ENCODE measurements at places on chromosomes 12 and 14.

- DNase-seq: no peak
Observed at GRCh38 chr14:52095336-52095735, 26.5 kb upstream of the NID2 start.

GRCh38 chr14:69129264-69129880, 23.5 kb downstream of the DCAF5 start:
- DNase-seq: peak; percentile 24

GRCh38 chr14:70830998-70831781, 21.9 kb upstream of the MAP3K9 start:
- DNase-seq: no peak

DNA sequence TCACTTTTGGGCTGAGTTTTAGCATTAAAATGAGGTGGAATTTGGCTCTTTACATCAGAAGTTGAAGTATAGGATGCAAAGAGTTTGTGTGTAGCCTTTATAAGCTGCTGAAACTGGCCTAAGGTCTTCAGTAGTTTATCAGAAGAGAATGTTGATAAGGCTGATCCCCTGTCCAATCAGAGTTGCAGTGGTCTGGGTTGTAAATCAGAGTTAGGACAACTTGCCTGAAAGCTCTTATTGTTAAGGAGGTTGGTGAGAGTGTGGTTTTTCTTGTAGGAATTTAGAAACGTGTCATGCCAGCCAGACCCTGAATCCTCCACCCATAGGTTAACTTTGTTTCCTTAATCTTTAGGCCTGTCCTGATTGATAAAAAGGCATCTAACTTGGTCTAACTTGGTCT, 143.5 kb downstream of the ST8SIA1 start:
- no peak for DNase-seq

DNA sequence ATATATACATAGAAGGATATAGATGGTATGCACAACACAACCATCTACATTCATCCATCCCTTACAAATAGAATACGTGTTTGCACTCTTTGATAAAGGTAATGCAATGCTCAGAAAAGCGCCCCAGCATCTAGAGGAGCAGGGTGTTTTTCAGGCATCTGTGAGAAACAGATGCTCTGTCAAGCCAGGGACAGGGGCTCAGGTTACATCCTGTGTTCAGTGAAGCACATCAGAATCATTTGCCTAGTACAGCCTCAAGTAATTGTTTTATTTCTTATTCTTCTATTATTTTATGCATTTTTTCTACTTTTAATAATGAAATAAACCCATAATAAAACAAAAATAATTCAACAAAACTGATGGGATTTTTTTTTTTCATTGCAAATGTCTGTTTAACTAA, 50.5 kb upstream of the HIF1A start:
- DNase-seq: no peak

DNA sequence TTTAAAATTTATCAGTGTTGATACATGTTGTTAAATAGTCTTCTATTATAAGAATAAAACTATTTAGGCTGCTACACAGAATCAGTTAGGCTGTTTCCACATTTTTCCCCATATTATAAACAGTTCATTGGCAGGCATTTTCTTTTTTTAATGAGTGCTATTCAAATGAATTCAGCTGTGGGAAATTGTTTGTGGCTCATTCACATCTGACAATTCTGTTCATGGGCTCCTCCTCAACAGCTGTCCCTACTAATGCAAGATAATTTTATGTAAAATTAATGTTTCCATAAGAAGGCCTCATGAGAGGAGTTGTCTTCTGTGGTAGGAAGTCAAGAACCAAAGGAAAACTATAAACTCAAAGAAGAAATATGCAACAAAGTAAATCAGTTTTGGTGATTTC, 218.0 kb downstream of the PPFIA2 start:
- no peak for DNase-seq

GRCh38 chr14:24673534-24674203, 39.7 kb upstream of the GZMB start:
- DNase-seq: no peak

DNA sequence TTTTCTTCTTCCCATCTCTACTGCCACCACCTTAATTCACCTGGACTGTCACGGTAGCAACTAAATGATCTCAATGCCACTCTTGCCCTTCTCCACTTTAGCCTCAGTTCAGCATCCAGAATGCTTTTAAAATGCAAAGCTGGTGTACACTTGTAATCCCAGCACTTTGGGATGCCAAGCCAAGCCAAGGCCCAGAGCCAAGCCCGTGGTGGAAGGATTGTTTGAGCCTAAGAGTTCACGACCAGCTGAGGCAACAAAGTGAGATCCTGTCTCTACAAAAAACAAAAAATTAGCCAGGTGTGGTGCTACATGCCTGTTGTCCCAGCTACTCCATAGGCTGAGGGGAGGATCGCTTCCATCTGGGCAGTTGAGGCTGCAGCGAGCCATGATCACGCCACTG, 5.9 kb downstream of the CIPC start:
- no peak for DNase-seq

DNA sequence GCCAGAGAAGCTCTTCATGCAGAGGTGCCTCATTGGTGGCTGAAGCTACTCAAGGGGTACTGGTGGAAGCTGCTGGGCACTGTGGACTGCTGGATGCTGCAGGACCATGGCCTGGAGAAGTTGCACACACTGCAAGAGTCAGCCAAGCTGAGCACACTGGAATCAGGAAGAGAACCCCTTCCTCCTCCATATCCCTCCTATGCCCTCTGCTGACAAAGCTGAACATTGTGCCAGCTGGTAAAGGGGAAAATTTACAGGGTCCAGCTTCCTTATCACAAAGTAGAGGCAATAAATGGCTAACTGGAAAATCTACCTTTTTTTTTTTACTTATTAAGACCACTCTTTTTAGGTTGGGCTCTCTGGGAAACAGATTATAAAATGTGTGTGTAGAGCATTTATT, 6.5 kb downstream of the CCDC175 start:
- DNase-seq: no peak

GRCh38 chr12:619346-619745, 43.9 kb downstream of the NINJ2 start:
- DNase-seq: no peak

DNA sequence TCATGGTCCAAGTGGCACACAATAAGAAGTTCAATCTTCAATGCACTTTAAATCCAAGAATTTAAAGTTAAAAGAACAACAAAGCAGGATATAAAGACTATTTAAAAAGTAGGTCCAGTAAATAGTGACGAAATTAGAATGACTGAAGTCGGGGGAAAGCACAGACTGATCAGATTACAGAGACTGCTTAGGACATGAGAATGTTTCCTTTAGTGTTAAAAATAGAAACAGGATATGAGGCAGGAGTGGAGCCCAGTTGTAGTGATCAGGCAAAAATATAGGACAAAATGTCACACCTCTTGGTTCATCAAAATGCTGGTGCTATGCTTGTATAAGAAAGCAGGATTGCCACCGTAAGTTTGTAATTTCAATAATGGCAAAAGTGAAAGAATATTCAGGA, 52.2 kb upstream of the CD163 start:
- no peak for DNase-seq

- DNase-seq: no peak
Observed at GRCh38 chr12:12882288-12882687, 9.1 kb upstream of the GPRC5A start.

DNA sequence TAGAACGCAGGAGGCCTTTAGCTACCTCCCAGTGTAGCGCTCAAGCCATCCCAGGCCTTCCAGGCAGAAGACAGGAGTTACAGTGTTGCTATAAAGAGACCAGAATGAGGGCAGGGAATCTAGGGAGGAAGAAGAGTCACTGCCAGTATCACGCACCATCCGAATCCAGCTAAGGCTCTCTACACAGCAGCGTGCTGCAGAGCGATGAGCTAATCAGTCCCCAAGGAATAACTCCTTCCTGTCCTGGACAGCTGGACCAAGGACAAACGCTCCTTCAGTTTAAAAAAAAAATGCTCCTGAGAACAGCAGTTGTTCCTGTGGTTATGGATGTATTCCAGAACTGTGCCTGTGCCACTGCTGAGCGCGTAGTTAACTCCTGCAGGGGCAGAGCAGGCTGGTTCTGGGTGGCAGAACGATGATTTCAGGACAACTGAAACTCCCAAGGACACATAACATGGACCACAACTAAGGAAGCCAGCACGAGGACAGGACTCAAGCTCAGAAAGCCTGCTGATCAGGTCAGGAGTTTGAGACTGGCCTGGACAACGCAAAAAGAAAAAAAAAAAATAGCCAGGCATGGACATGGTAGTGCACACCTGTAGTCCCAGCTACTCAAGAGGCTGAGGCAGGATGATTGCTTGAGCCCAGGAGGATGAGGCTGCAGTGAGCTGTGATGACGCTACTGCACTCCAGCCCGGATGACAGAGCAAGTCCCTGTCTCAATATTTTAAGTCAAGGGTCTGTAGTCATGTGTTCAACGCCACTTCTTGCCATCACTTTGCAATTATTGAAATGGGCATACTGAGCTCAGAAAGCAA, 2.6 kb downstream of the IFFO1 start:
- no peak for DNase-seq

DNA sequence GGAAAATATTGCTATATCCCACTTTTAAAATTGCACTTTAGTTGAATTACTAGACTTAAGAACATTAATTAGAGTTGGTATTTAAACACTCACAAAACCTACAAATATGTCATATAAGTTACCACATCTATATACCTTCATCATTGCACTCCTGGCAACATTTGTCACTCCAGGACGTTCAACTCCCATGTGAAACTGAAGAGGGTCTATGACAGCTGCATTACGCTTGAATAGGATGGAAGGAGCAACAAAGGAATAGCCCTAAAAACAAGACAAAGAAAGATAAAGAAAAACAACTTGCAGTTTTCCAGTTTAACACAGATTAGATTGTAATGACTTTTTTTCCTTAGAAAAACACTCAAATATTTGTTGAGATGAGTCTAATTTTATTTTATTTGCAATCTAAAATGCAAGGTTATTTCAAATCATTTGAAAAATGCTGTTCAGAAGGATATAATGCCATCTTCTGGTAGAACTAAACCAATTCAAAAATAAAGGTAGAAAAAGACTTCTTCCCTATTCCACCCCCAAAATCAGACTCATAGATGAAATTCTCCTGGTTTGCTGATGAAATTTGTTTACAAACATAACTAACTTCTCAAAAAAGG, 84.3 kb upstream of the TTC7B start:
- DNase-seq: no peak

DNA sequence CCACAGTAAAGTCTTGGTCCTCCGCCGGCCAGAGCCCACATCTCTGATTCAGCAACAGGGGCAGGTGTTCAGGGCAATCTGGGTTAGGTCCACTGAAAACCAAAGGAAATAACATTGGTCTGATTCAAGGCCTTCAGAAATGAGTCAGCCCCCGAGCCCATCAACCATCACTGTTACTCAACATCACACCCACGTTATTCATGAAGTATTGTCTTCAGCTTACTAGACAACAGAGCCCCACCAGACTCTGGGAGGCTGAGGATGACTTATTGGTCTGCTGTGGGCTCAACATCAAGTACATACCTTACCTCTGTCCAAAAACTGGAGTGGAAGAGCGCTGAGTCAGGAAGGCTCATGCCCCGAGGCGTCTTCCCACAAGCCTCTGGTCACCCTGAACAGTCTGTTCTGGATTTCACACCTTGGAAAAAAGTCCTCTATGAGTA, 97.5 kb downstream of the ZFP36L1 start:
- DNase-seq: no peak

DNA sequence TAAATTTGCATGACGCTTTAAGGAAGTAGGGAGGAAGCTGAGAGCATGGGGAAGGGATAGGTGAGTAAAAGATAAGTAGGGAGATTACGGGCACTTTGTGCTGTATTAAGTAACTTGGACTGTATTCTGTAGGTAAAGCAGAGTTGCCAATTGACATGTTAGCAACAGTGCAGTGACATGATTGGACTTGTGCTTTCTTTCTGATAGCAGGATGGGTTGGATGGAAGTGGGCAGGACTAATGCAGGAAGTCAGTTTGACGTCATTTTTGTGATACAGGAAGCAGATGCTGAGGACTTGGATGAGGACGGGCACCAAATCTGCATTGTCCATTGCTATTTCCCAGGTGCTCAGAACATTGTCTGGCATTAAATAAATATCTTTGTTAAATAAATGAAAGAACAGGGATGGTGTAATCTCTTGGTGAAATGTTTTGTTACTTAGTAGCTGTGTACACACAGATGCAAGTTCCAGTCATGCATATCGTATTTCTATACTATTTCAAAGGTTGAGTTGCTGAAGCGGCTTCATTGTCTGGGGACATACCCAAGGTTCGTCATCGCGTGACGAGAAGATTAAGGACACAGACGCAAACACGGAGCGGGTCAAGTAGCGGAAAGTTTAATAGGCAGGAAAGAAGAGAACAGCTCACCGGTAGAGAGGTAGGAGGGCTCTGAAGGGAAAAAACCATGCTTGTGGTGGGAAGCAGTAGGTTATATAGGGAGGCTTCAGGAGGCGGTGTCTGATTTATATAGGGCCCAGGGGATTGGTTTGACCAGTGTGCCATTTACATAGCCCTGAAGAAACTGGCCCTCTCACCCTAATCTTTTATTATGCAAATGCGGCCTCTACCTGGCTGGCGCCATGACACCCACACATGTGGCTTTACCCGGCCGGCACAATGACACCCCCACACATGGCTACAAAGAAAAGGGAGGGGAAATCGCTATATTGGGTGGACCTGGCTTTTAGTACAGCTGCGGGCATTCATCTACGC, 30.7 kb downstream of the GUCY2C start:
- no peak for DNase-seq

DNA sequence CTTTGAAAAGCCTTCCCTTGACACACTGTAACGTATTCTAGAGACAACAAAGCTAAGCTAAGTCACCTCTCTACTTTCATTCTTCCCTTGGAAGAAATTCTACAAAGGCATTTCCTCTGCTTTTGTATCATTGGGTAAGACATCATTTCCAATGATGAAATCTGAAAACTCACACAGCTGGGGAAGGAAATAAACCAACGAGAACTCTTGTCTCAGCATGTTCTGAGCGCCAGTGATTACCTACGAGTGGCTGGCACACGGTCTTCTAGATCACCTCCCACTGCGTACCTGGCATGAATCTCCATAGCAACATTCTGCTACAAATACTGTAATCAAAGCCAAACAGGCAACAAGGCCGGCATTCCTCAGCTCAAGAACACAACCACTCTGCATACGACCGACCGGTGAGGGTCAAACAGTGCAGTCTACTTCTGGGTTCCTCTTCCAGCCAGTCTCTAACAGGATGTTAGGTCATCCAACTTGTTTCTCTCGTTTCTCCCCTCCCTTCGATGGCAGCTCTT, 7.6 kb downstream of the VPS37B start:
- DNase-seq: no peak

- DNase-seq: no peak
Observed at GRCh38 chr14:102507081-102507856, 2.3 kb downstream of the ANKRD9 start.

DNA sequence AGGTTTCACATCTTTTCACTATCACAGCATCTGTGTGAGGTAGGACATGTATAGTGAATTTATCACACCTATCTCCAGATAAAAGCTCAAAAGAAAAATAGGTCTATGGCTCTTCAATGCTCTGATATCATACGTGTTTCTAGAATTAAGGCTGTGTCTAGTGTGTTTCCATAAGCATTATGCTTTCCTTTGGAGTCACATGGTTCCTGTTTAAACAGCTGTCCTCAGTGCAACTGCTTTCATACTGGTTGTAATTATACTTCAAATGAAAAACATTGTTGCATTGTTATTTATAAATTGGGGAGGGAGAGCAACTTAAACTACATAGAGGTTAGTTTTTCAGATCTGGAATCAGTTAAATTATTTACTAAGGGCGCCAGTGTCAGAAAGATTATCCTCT, 151.6 kb downstream of the SYT1 start:
- no peak for DNase-seq

Measured in activated B cell treated with CpG ODN at 0.5 μM for 24 hours (primary cell).